ENCODE measurements at places on chromosomes 11 and 22.

- DNase-seq, result no peak
These were observed 61.0 kb downstream of the SLC1A2 start for GRCh38 chr11:35358391-35358790.

DNA sequence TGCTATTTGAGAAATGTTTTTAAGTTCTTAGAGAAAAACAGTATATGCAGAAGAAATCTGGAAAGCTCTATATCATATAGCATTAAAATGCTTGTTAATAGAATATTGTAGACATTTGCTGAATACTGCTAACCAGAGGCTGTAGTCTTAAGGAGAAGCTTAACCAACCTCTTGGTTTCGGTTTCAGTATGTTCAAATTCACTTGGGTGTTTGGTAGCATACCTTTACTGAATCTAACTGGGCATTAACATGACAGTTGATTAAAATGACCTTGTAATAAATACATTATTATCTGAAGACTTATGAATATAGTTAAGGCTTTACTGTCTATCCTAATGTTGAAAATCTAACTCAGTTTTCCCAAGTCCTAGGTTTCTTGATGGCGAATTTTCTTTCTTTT is 5.4 kb downstream of the PCF11 start:
- no peak for DNase-seq

DNA sequence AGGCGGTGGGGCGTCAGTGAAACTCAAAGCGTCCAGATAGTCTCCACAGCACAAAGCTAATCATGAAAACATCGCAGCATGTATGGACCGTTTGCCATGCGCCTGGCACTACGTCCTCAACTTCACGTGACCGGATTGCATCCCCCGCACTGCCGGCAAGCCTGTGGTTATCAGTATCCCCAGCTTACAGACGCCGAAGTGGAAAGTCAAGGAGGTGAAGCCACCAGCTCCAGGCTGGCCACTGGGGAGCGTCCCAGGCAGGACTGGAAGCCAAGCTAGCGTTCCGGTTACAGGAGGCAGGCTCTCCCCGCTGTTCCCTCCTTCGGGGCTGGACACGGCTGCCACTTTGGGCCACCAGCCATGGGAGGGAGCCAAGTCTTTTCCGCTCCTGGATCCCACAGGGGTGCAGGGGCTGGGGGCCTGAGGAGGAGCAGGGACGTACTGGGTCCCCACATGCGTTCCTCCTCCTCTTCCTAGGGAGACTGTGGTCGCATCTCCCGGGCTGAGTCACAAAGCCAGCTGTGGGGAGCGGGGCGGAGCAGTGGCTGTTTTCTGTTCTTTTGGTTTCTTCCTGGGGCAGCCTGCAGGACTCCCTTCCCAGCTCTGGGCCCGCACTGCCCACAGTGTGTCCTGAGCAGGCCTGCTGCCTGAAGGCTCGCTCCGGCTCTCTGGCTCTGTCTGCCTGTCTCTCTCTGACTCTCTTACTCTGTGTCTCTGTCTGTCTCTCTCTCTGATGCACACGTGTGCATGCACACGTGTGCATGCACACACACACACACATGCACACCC is 4.3 kb upstream of the OSBPL5 start:
- DNase-seq, result peak; percentile 66

- DNase-seq, result peak; percentile 43
These were observed 23.2 kb downstream of the SHISAL1 start for GRCh38 chr22:44289414-44290171.

GRCh38 chr22:32204040-32204855 is 625 bp downstream of the RFPL2 start:
- no peak for DNase-seq

- no peak for DNase-seq
These were observed 480.5 kb downstream of the TMEM135 start for GRCh38 chr11:87518266-87518665.

DNA sequence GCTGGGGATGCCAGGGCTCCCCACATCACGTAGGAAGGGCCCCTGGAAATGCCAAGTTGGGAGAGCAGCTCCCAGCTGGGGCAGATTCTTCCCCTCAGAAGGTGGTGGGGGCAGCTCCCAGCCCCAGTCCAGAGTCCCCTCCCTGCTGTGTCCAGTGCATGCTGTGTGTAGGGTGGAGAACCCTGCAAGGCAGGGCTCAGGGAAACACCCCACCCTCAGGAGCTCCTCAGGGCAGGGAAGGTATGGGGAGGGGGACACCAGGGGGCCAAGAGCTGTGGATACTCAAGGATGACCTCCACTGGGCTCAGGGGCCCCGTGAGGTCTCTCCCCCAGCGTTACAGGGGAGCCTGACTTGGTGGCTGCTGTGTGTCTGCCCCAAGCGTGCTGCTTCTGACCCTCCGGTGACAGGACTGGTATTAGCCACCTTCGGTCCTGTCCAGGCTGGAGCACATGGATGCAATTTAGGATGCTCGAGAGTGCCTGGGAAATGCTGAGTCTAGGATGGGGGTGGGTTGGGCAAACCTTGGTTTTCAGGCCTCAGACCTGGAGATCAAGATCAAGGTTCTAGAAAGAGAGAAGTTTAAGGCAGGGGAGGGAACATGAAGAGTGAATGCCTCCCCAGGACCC is 16.1 kb upstream of the CABP7 start:
- DNase-seq, result no peak

- peak; percentile 96 for DNase-seq
These were observed 23.0 kb upstream of the EXPH5 start for GRCh38 chr11:108616549-108616948.

- DNase-seq, result no peak
These were observed 23.1 kb upstream of the RNASEH2C start for GRCh38 chr11:65743681-65744025.

DNA sequence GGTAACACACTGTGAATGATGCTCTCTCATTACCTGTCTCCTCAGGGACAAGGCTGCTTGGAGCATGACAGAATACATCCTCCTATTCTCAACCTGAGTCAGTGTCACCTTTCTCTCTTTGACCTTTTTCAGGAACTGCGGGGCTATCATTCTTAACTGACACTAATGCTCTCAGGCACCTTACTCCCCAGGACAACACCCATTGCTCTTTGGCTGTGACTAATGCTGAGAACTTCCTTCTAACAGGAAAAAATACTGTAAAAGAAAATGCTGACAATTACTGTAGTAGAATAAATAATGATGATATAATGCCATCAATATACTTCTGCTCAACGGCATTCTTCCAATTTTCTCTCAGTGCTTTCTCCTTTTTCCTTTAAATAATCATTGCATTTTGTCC is 2082.7 kb upstream of the RAG2 start:
- DNase-seq, result no peak

- no peak for DNase-seq
These were observed 28.5 kb downstream of the CELF1 start for GRCh38 chr11:47524291-47524874.

GRCh38 chr22:22242488-22242887 is 2.1 kb upstream of the VPREB1 start:
- DNase-seq, result no peak

- DNase-seq, result no peak
These were observed 10.9 kb downstream of the DRICH1 start for GRCh38 chr22:23621082-23621780.

DNA sequence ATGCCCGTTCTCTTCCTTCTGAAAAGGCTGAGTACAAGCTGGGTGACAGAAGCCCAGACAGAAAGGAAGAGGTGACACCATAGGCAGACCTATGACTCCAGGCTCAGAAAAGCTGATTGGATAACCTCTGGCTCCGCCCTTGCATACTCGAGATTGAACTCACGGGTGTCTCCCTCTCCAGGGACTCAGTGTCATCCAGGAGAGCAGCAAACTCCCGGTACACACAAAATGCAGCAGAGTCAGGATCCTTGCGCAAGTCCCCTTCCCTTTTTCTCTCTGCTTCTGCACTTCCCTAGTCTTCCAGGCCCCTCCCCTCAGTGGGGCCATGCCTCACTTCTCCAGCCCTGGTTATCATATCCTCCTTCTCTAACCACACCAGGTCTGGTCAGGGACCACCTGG is 9.8 kb downstream of the SCN4B start:
- no peak for DNase-seq

DNA sequence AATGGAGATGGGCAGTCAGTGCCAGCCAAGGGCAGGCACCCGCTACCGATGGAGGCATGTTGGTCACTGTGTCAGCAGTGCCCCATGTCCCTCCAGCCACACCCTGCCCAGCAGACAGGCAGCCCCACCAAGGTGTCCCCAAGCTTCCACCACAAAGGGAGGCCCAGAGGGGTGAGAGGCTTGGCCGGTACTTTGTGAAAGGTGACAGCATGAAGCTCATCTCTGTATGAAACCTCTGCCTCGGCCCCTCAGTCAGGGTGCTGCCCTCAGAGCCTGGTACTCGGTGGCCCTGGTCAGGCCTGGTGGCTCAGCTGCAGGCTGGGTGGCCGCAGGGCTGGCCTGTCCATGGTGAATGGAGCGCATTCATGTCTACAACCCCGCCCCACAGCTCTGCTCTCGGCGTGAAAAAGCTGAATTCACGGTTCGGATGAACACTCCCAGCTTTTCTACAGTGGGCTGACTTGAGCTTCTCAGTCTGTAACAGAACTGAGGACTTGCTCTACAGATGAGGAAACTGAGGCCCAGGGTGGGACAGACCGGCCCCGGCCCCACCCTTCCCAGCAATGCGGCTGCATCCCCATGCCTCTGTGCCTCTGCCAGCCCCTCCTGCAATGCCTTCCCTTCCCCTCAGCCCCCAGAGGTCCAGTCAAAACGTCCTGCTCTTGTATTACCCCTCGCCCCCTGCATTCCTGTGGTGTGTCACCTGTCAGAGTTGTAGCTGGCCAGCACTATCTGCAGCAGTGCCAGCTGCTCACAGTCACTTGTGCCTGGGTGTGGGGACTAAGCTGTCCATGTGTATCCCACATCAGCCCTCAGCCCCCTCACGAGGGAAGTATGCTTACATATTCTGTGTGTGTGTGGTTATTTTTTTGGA is 27.7 kb downstream of the RSPH14 start:
- DNase-seq, result no peak

- DNase-seq, result no peak
These were observed 3.9 kb upstream of the BIRC3 start for GRCh38 chr11:102313238-102313940.

DNA sequence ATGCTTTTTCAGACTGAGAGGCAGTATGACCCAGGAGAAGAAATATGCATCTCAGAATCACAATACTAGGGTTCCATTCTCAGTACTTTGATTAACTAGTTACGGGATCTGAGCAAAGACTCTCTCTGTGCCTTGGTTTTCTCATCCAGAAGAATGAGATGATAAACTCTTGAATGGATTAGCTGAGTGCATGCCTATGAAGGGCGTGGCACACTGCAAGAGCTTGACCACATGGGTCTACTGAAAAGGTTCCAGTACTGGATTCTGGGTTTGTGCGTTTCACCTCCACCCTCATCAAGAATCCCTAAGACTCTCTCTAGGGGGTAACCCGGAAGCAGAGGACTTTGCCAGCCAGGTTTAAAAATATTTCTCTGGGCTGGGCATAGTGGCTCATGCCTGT is 25.6 kb downstream of the PGA5 start:
- peak; percentile 15 for DNase-seq

DNA sequence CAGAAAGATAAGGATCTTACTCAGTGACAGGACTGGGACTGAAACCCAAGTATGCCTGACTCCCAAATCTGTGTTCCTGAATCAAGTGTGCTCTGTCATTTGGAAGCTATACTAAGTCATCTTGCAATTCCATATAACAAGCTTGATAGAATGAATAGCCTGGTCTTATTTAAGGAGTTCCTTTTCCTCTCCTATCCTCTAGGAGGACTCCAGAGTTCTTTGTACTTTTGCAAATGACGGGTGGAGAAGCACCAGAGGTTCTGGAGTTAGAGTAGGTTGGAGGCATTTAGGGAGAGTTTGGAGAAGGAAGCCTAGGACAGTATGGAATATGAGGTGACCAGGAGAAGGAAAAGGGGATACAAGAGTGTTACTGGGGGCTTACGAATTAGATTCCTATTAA is 92.9 kb upstream of the RCN1 start:
- no peak for DNase-seq

DNA sequence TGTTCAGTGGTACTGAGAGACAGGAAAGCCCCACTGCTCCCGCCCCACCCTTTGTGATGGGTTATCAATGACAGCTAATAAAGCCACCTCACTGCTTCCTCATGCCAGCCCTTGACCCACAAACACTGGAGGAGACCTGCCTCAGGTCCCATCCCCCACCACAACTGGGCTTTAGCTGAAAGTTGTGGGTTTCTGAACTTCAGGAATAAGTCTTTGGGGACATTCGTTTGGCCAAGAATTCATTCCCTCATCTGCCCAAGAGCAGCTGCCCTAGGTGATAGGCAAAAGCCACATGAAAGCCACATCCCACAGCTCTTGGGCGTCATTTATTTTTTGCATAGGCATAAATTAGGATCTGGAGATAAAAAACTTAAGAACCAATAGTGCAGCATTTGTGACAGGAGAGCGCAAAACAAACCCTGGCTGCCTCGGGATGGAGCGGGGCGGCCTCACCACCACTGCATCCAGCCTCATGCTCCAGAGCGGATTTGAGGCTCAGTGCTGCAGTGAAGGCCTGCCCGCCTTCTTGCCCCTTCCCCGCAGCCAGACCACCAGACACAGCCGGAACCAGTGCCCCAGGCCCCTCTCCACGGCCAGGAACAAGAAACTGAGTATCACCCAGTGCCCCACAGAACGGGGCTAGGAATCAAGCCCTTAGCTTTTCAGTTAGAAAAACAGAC is 21.2 kb downstream of the SUN2 start:
- DNase-seq, result no peak

GRCh38 chr11:111089759-111090158 is 155.8 kb upstream of the POU2AF2 start:
- DNase-seq, result no peak

DNA sequence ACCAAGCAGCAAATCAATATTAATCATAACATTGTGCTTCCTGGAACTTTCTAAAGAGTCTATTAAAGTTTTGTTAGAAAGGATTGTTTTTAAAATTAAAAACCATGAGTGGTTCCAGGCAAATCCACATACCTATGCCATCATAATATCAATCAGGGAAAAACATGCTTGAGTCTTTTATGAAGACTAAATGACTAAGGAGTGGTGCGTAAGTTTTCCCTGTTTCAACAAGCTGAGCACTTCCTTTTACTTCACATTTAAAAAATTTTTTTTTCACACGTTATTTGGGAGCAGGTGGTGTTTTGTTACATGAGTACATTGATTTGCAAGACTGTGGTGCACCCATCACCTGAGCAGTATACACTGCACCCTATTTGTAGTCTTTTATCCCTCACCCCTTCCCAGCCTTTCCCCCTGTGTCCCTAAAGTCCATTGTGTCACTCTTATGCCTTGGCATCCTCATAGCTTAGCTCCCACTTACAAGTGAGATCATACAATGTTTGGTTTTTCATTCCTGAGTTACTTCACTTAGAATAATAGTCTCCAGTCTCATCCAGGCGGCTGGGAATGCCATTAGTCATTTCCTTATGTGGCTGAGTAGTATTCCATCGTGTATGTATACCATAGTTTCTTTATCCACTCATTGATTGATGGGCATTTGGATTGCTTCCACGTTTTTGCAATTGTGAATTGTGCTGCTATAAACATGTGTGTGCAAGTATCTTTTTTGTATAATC is 1190.3 kb upstream of the RAG2 start:
- peak; percentile 98 for DNase-seq

DNA sequence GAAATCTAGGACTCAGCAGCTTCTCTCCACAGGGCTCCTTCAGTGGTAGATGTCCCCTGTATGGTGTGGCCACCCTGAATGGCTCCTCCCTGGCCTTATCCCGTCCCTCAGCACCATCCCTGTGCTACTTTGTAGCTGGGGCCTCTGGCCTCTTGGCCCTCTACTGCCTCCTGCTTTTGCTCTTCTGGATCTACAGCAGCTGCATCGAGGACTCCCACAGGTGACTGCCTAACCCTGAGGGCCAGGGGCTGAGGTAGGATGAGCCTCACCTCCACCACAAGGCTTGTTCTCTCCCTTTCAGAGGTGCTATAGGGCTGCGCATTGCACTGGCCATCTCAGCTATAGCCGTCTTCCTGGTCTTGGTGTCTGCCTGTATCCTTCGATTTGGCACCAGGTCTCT is 1.8 kb downstream of the TMEM179B start:
- DNase-seq, result no peak

GRCh38 chr22:17403906-17404305 is 34.6 kb downstream of the CECR2 start:
- DNase-seq, result no peak

All from astrocyte (in vitro differentiated cells and primary cell).